ENCODE measurements at places on chromosomes 2 and 18.

- no peak for DNase-seq
These were observed 54.7 kb upstream of the CAB39 start for GRCh38 chr2:230657906-230658305.

DNA sequence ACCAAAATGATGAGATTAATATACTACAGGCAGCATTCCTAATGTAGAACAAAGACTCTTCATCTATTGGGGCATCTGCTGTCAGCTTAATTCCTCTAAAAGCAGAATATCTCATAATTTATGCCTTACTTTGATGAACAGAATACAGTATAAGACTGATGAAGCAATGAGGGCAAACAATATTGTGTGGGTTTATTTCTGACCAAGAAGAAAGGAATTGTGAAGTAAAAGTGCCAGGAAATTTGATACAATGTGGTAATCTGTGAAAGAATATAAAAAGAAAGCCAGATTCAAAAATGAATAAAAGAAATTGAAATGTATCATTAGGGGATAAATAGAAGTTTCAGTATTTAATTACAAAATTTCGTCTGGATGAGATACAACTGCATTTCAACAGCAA is 78.8 kb upstream of the TTC21B start:
- no peak for DNase-seq

DNA sequence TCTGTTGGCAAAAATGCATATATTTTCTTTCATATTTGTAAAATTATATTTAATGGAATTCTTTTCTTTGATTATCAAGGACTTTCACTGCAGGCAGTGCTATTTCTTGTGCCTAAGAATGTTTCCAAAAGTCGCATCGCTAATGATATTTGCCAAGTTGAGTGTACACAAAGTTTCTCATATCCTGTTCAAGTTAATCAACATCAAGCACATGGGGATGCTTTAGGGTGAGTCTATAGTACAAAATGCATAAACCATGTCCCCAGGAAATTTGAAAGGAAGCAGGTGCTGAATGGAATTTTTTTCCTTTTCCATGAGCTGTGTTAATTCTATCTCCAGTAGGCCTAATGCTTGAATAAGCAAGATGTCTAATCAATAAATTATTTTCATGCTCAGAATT is 129.7 kb downstream of the GALNT1 start:
- DNase-seq = no peak

GRCh38 chr18:77078690-77079070 is 53.9 kb downstream of the MBP start:
- no peak for DNase-seq

- no peak for DNase-seq
These were observed 22.6 kb upstream of the RPIA start for GRCh38 chr2:88668862-88669261.

DNA sequence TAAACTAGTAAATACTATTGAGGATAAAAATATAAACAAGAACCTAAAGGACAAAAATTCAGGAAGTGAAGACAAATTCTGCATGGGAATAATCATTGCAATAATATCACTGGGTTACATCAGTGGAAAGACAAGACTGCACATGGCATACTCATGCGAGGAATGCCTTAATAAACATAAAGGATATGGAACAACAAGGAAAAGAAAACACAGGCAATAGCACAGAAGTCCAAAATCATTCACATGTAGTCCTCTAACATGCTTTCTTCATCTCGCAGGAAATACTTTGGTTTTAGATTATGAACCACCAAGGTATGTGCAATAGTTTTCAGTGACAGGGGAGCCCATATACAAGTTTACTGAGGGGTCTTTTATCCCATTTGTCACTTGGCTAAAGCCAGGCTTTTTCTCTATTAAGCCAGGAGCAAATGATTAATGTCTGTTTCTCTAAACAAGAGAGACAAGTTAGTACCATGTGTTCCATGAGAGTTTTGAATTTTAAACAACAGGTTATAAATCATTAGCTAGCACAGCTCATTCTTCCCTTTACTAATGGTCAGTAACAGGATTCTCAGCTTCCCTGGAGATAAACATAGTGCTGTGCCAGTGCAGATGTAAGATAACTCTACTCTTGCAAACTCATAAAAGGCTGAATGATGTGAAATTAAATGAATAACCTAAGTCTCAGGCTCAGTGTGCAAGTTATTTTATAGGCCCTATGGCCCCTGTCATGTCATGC is 353.6 kb upstream of the FSIP2 start:
- peak; percentile 18 for DNase-seq

GRCh38 chr2:84194949-84195644 is 264.0 kb downstream of the SUCLG1 start:
- no peak for DNase-seq

DNA sequence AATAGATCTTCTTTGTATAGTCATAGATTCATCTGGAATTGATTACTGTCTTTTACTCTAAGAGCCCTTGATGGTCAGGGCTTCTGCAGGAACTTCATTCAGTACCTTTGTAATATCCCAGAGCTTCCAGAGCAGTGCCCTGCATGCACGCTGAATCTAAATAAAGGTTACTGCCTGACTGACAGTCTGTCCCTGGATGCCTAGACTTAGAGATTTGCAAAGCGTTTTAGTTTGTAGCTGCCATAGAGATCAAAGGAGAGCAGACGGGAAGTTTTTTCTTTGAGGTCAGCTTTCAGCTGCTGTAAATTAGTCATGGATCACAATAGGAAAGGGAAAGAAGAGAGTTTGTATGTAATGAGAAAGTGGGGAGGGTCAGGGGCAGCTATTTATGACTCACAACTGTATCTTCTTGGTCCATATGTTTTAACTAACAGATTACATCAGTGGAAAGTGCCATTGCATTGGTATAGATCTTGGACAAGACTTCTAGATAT is 45.2 kb upstream of the NYAP2 start:
- no peak for DNase-seq

DNA sequence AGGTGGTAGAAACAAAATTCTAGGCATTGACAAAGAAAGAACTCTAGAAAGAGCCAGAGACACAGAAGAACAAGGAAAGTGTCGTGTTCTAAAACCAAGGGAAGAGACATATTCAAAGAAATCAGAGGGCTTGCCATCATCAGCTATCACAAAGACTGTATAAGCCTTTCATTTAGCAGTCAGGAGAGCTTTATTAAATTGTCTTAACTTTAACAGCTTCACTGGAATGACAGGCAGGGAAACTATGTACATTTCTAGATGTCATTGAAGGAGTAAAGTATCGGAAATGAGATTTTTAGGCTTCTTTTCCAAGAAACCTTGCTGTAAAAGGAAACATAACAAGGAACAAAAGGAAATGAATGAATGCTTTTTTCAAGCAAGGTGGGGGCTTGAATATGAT is 15.8 kb downstream of the KYNU start:
- DNase-seq = no peak

GRCh38 chr2:187358531-187358930 is 89.5 kb downstream of the CALCRL start:
- DNase-seq = no peak

- no peak for DNase-seq
These were observed 441.0 kb downstream of the CPS1 start for GRCh38 chr2:210997373-210997772.

GRCh38 chr18:8957731-8958130 is 144.8 kb upstream of the NDUFV2 start:
- no peak for DNase-seq

DNA sequence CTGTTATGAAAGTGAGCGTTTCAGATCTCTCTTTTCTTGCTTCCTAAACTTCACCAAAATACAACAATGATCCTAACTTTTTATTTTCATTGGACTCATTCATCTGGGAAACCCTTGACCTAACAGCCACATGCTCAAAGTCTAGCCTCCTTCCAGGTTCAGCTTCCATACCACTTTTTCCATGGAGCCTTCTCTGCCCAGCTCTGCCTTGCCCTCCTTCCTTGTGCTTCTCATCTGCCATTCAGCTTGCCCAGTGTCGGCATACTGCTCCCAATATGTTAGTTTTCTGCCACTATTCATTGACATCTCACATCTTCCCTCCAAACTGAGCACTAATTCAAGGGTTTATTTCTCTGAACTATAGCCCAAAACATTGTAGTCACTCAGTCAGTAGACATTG is 214.7 kb downstream of the RAD51AP2 start:
- no peak for DNase-seq

- no peak for DNase-seq
These were observed 6.3 kb upstream of the PARD3B start for GRCh38 chr2:204539019-204539385.

- DNase-seq = peak; percentile 86
These were observed 234.4 kb upstream of the EPAS1 start for GRCh38 chr2:46062637-46063412.

DNA sequence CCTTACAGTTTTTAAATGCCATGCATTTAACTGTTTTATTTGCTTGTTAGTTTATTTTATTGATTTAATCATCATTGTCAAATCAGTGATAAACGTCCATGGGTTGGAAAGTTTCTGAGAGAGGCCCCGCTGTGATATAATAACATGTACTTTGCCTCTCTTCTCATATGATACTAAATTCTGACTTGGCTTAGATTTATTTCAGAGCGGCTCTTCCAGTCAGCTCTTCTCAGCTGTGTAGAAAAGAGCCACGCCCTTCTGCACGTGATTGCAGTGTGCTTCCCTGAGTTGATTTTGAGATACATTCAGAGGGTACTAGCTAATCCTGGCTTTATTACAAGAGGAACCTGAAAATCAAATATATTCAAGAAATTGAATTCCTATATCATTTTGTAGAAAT is 218.6 kb downstream of the KCNE4 start:
- no peak for DNase-seq

DNA sequence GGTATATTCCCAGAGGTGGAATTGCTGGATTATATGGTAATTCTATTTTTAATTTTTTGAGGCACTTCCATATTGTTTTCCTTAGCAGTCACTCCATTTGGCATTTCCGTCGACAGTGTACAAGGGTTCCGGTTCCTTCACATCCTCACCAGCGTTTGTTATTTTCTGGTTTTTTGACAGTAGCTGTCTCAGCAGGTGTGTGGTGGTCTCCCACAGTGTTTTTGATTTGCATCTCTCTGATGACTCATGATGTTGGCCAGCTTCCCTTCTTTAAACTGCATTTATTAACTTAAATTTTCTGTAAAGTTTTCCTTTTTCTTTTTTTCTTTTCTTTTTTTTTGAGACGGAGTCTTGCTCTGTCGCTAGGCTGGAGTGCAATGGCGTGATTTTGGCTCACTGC is 19.7 kb downstream of the SH3BP4 start:
- no peak for DNase-seq

- DNase-seq = no peak
These were observed 4.4 kb upstream of the SEMA4C start for GRCh38 chr2:96874198-96874831.

DNA sequence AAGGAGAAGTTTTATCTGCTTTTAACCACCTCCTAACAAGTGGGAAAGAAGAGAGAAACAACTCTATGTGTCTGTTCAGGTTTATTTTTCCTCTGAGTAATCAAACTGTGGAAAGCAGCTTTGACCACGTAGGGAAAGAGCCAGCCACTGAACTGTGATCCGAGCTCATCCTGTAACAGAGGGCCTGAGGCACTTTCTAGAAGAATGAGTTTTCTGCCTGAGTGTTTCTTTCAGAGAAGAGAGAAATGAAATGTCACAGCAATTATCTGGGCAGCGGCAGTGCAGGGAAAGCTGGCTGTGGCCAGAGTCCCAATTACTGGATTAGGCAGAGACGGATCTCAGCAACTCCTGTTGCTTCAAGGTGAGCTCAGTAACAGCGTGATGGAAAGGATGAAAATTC is 151.9 kb downstream of the CD226 start:
- no peak for DNase-seq

GRCh38 chr2:20456116-20456571 is 9.3 kb downstream of the RHOB start:
- no peak for DNase-seq

DNA sequence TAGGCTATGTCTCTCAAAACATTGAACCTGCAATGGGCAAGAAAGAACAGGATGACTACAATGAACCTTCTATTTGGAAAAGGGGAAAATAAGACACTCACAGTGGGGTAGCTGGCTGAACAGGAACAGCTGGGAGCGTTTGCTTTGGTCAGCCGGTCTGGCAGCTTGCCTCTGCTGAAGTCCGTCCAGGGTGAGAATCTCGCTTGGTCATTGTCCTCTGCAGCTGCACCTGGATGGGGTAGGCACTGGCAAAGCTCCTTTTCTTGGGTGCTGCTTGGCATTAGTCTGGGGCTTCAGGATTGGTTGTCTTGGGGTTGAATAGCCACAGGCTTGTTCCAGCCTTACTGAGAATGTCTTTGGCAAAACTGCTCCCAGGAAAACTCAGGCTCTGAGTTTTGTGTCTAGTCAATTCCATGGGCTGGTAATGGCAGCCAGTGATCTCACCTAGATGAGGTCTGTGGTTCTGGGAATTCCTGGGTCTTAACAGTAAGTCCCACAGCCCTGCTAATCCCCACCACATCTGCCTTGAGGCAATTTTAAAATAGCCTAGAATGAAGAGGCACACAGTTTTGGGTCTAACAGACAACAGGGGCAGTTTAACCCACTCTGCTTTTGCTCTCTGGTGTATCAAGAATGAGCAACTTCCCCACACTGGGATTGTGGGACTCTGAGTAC is 13.4 kb downstream of the NEDD4L start:
- no peak for DNase-seq

DNA sequence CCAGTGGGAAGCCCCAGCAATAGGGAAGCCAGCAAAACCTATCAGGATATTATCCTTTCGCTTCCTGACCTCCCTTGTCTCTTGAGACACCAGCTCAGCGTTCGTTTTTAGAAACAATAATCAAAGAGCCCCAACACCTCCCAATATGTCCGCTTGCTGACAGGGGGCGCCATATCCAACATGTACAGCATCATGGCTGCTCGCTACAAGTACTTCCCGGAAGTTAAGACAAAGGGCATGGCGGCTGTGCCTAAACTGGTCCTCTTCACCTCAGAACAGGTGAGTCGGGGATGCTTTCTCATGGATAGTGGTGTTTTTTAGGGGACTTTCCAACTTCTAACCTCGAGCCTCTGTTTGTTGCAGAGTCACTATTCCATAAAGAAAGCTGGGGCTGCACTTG is 28.7 kb downstream of the GAD1 start:
- DNase-seq = peak; percentile 5

GRCh38 chr2:45128580-45128997 is 119.3 kb upstream of the SIX2 start:
- DNase-seq = peak; percentile 77

- DNase-seq = peak; percentile 5
These were observed 224.6 kb downstream of the EPHA4 start for GRCh38 chr2:221347471-221347870.

DNA sequence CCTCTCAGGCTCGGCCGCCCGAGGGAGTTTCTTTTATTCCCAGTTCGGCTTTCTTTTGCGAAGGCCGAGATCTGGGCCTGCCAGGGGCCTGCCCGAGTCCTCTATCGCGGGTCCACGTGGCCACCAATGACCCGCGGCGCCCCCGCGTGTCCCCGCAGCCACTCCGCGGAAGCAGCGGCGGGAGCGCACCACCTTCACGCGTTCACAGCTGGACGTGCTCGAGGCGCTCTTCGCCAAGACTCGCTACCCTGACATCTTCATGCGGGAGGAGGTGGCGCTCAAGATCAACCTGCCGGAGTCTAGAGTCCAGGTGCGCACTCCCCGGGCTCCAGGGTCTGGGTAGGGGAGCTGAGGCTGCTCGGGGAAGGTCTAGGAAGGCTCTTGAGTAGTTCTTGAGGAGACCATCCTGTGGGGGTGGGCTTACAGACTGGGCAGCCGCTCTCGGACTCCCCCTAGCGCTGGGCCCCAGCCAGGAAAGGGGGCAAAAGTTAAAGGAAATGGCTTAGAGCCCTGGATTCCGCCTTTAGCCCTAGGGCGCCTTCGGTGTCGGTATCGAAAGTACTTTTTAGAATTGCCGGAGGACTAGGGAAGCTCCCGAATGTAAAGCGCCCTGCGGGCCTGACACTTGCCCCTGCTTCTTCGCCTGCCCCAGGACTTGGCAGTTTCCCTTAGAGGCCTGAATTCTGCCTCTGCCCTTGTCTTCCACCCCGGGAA is 3.4 kb downstream of the OTX1 start:
- no peak for DNase-seq
